Activated CD4-positive, alpha-beta T cell treated with anti-CD3 and anti-CD28 coated beads, Interleukin-2, amount 10 ng/mL, durations not matched to agents 7 days and 5 days (primary cell): ENCODE measurements at places on chromosomes 13 and 19.

- no peak for DNase-seq
- no peaks in the 10 kb centered on the region for H3K36me3 ChIP-seq
- no peaks in the 10 kb centered on the region for H3K4me1 ChIP-seq
- H3K27ac ChIP-seq: no peak overlapping the region
Measured at GRCh38 chr19:13002166-13002898, 7.1 kb downstream of the NFIX start.

DNA sequence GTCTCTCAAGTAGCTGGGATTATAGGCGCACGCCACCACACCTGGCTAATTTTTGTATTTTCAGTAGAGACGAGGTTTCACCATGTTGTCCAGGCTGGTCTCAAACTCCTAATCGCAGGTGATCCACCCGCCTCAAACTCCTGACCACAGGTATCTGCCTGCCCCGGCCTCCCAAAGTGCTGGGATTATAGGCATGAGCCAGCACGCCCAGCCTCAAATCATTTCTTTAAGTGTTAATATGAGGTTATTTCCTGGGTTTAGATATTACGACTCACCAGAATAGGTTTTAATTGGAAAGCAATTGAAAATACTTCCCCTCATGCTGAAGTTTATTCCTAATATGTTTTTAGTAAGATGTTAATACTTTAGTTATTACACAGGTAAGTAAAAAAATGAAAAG lies 144.5 kb downstream of the NUFIP1 start:
- H3K4me3 ChIP-seq: no peak overlapping the region
- H3K36me3 ChIP-seq: no peaks in the 10 kb centered on the region
- no peaks in the 10 kb centered on the region for H3K4me1 ChIP-seq
- H3K27me3 ChIP-seq: peaks cover 11% of the 10 kb centered on the region

- H3K36me3 ChIP-seq: no peaks in the 10 kb centered on the region
- no peak overlapping the region for H3K4me3 ChIP-seq
- no peaks in the 10 kb centered on the region for H3K27me3 ChIP-seq
- no peak overlapping the region for H3K27ac ChIP-seq
- no peak for DNase-seq
- H3K4me1 ChIP-seq: no peaks in the 10 kb centered on the region
Measured at GRCh38 chr13:69324090-69324886, 783.3 kb upstream of the ATXN8OS start.

GRCh38 chr19:52943134-52943883 lies 19.4 kb downstream of the ZNF816 start:
- H3K36me3 ChIP-seq: peaks cover 33% of the 10 kb centered on the region
- peak overlapping the region; percentile 92 for H3K4me3 ChIP-seq
- H3K4me1 ChIP-seq: peaks cover 28% of the 10 kb centered on the region
- DNase-seq: no peak

DNA sequence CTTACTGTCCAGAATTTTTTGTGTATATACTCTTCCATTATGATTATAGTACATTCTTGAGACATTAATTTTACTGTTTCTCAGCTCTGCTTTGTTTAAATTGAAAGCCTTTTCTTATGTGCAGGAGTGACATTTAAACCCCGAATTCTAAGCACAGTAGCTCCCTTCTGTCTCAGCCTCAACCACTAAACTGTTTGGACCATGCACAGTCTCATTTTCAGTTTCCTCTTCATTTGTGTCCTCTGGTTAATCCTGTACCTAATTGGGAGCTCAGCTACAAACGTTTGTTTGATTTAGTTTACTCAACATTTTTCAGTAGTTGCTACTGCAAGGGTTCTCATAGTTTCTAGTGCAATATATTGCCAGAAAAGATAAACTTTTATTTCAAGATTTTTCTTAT lies 206.3 kb downstream of the SLITRK5 start:
- H3K36me3 ChIP-seq: no peaks in the 10 kb centered on the region
- no peak overlapping the region for H3K27ac ChIP-seq
- no peaks in the 10 kb centered on the region for H3K4me1 ChIP-seq
- no peaks in the 10 kb centered on the region for H3K27me3 ChIP-seq
- no peak overlapping the region for H3K4me3 ChIP-seq
- DNase-seq: no peak

GRCh38 chr13:27079421-27079958 lies 92.1 kb downstream of the USP12 start:
- H3K27me3 ChIP-seq: no peaks in the 10 kb centered on the region
- DNase-seq: no peak
- H3K4me1 ChIP-seq: peaks cover 21% of the 10 kb centered on the region
- peaks cover 33% of the 10 kb centered on the region for H3K36me3 ChIP-seq
- no peak overlapping the region for H3K4me3 ChIP-seq

GRCh38 chr13:37306778-37307544 lies 201.5 kb upstream of the CSNK1A1L start:
- no peak for DNase-seq
- no peaks in the 10 kb centered on the region for H3K27me3 ChIP-seq
- no peak overlapping the region for H3K27ac ChIP-seq
- no peaks in the 10 kb centered on the region for H3K36me3 ChIP-seq

GRCh38 chr19:16571822-16572331 lies 338 bp downstream of the SLC35E1 start:
- peaks cover 69% of the 10 kb centered on the region for H3K4me1 ChIP-seq
- H3K27ac ChIP-seq: peak overlapping the region; percentile 88
- DNase-seq: peak; percentile 51
- H3K4me3 ChIP-seq: peak overlapping the region; percentile 84
- H3K27me3 ChIP-seq: no peaks in the 10 kb centered on the region
- peaks cover 52% of the 10 kb centered on the region for H3K36me3 ChIP-seq

DNA sequence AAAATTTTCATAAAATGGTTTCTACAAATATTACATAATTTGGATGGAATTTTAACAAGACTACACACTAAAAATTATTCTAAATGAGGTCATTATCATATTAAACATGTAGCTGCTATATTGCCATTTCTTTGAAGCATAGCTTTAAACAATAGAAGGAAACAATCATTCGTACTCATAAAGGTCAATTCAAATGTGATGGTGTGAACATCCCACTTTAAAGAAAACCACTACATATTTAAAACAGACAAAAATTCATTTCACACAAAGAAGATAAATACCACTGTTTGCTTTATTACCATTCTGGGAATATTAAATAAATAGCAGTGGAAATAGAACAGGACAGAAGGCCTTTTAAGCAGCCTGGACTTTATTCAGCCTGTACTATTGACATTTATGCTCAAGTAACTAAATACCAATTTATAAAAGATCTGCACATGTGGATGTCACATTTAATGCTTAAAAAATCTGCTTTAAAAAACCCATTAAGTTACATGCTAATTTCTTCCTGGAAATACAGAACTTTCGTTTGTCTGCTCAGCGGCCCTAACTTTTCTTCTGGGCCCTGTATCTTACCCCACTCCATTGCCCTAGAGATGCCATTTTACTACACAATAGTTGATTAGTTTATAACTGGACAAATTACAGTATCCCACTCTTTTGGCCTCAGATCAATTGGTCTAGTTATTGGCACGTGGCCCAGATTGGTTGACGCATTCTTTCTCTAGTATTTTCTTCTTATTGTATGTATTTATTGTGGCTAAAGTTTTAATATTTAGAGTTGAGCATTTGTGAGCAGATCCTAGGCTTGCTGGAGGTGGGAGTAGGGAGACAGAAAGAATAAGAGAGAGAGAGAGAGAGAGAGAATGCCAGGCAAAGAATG lies 215.1 kb upstream of the SPRY2 start:
- no peak for DNase-seq
- no peaks in the 10 kb centered on the region for H3K27me3 ChIP-seq
- H3K4me3 ChIP-seq: no peak overlapping the region
- no peaks in the 10 kb centered on the region for H3K4me1 ChIP-seq
- no peaks in the 10 kb centered on the region for H3K36me3 ChIP-seq
- no peak overlapping the region for H3K27ac ChIP-seq

- no peaks in the 10 kb centered on the region for H3K4me1 ChIP-seq
- no peak overlapping the region for H3K27ac ChIP-seq
- H3K27me3 ChIP-seq: peaks cover 21% of the 10 kb centered on the region
- no peak for DNase-seq
- no peaks in the 10 kb centered on the region for H3K36me3 ChIP-seq
Measured at GRCh38 chr19:51525651-51526050, 5.8 kb downstream of the SIGLEC6 start.

GRCh38 chr19:28642787-28643683 lies 569.9 kb downstream of the UQCRFS1 start:
- no peaks in the 10 kb centered on the region for H3K36me3 ChIP-seq
- no peaks in the 10 kb centered on the region for H3K4me1 ChIP-seq
- H3K27ac ChIP-seq: no peak overlapping the region
- H3K4me3 ChIP-seq: no peak overlapping the region

DNA sequence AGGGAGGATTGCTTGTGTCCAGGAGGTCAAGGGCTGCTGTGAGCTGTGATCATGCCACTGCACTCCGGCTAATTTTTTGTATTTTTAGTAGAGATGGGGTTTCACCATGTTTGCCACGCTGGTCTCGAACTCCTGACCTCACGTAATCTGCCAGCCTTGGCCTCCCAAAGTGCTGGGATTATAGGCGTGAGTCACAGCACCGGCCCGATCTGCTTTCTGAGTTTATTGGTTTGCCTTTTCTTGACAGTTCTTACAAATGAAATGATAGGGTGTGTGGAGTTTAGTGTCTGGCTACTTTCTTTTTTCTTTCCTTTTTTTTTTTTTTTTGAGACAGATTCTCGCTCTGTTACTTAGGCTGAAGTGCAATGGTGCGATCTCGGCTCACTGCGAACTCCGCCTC lies 848 bp downstream of the C19orf44 start:
- H3K4me1 ChIP-seq: peaks cover 20% of the 10 kb centered on the region
- H3K27ac ChIP-seq: no peak overlapping the region
- no peak for DNase-seq
- H3K36me3 ChIP-seq: peaks cover 4% of the 10 kb centered on the region

GRCh38 chr13:71583581-71583980 lies 283.4 kb downstream of the DACH1 start:
- H3K36me3 ChIP-seq: no peaks in the 10 kb centered on the region
- DNase-seq: no peak
- no peak overlapping the region for H3K27ac ChIP-seq
- no peaks in the 10 kb centered on the region for H3K4me1 ChIP-seq
- no peaks in the 10 kb centered on the region for H3K27me3 ChIP-seq

GRCh38 chr13:48038761-48039160 lies 1.2 kb downstream of the NUDT15 start:
- H3K4me1 ChIP-seq: peaks cover 58% of the 10 kb centered on the region
- H3K4me3 ChIP-seq: peak overlapping the region; percentile 90
- H3K27me3 ChIP-seq: no peaks in the 10 kb centered on the region
- DNase-seq: no peak
- peaks cover 50% of the 10 kb centered on the region for H3K36me3 ChIP-seq

DNA sequence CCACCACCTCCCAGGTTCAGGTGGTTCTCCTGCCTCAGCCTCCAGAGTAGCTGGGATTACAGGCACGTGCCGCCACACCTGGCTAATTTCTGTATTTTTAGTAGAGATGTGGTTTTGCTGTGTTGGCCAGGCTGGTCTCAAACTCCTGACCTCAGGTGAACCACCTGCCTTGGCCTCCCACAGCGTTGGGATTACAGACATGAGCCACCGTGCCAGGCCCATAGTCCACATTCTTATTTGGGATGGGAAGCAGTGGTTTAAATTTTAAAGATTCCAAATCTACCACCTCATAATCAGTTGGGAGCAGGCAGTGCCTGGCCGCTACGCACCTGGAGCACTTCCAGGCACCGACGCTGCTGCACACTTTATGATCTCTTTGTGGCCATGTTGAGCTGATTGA lies 160.6 kb upstream of the SOX1 start:
- no peaks in the 10 kb centered on the region for H3K36me3 ChIP-seq
- no peaks in the 10 kb centered on the region for H3K4me1 ChIP-seq
- no peaks in the 10 kb centered on the region for H3K27me3 ChIP-seq

- no peaks in the 10 kb centered on the region for H3K36me3 ChIP-seq
- no peak for DNase-seq
- H3K4me1 ChIP-seq: no peaks in the 10 kb centered on the region
- H3K4me3 ChIP-seq: no peak overlapping the region
- H3K27ac ChIP-seq: no peak overlapping the region
Measured at GRCh38 chr13:91238036-91238435, 109.5 kb upstream of the MIR17HG start.

DNA sequence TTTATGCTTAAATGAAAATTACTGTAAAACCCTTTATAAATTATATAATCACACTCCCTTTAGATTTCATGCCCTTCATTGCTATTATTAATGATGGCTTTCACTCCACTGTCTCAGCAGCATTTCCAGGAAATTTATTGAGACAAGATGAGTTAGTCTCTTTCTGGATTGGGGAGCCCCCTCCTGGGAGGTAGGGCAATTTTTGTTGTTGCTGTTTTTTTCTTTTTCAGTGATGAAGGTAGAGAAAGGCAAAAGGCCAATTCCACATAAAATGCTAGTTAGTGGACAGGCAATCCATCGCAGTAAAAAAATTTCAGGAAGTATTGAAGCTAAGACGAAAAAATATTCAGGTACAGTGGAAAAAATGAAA lies 80.2 kb downstream of the TEX26 start:
- no peak for DNase-seq
- no peaks in the 10 kb centered on the region for H3K36me3 ChIP-seq
- no peak overlapping the region for H3K27ac ChIP-seq
- peaks cover 10% of the 10 kb centered on the region for H3K4me1 ChIP-seq
- H3K4me3 ChIP-seq: no peak overlapping the region

- no peak overlapping the region for H3K27ac ChIP-seq
- no peaks in the 10 kb centered on the region for H3K4me1 ChIP-seq
- H3K27me3 ChIP-seq: peaks cover 4% of the 10 kb centered on the region
- H3K4me3 ChIP-seq: no peak overlapping the region
- H3K36me3 ChIP-seq: no peaks in the 10 kb centered on the region
- DNase-seq: no peak
Measured at GRCh38 chr13:98303858-98304257, 126.8 kb upstream of the RNF113B start.

- H3K36me3 ChIP-seq: no peaks in the 10 kb centered on the region
- H3K4me1 ChIP-seq: no peaks in the 10 kb centered on the region
- no peak for DNase-seq
Measured at GRCh38 chr13:92459306-92459705, 767.3 kb upstream of the GPC6 start.

DNA sequence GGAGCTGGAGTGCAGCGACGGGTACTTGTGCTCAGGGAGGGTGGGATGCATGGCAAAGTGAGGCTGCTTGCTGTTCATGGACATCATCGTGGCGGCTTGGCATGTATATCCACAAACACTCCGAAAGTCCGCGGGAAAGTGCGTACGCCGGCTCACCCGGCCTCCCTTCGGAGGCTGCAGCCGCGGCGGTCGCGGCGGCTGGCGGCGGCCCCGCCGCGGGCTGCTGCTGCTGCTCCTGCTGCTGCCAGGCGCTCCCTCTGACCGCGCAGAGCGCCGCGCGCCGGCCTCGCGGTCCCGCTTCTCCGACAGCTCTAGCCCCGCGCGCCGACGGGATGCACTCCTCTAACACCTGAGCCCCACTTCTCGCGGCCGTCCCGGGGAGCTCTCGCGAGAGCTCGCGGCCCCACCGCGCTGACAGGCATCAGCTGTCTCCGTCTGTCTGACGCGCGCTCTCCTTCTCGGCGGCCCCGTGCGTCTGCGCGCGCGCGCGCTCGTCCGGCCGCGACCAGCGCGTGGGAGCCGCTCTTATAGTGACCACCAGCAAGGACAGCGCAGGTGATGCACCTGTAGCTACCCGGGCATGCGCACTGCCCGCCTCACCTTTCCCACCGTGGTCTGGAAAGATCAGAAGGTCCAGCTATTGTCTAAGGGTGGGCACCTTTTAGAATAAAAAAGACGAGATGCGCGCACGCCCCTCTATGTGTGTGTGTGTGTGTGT lies at the start of gene POU4F1:
Gene POU4F1 (minus strand): TSS at position 313 of the 718 bp plus-strand sequence. CDS start 226 bp downstream, at position 87.
- H3K27me3 ChIP-seq: peaks cover 87% of the 10 kb centered on the region
- peak within 1 kb of the TSS; percentile 65 for H3K4me3 ChIP-seq
- peak within 1 kb of the TSS; percentile 78 for H3K27ac ChIP-seq
- H3K4me1 ChIP-seq: peaks cover 35% of the 10 kb centered on the region
